Activated T-cell treated with anti-CD3 and anti-CD28 coated beads, Interleukin-2, amount 50 U/mL, for 72 hours (primary cell): ENCODE measurements at places on chromosomes 4 and X.
A peak's percentile ranks its signal among the peaks of the same experiment; 100 is the strongest.

- DNase-seq, result no peak
Observed at GRCh38 chr4:38489011-38489861, 174.8 kb upstream of the KLF3 start.

DNA sequence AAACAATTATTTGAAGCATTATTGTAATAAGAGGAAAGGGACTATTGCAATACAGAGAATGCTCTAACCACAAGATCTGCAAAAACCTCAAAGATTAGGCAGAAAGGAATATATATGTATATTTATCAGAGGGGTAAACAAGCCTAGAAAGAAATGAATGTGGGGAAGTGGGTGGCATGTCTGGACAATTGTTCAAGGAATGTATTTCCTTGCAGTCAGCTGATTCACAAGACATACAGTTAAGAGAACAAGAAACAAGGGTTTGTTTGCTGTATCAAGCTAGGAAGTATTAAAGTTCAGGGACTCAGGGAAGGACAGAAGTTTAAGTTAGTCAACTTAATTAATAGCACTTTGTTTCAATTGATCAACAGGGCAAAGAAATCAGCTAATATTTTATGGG, 514.7 kb downstream of the CENPC start:
- no peak for DNase-seq

DNA sequence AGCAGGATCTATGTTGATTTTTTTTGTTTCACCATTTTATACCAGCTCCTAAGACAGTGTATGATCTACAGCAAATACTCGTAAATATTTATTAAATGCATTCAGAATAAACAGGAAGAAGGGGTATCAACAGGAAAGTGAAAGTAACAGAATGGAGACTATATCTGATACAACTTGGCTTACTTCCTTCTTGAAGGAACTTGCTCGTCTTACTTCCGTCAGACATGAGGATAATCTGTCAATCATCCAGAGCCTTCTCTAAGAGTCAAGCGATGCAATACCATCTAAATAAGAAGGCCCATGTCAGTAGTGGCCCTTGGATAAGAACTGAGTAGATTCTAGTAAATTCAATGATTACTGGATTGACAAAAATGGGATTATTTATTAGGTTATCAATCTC, 84.2 kb downstream of the CAMK2D start:
- DNase-seq, result no peak

- no peak for DNase-seq
Observed at GRCh38 chr4:37725718-37726117, 39.5 kb upstream of the RELL1 start.

GRCh38 chrX:97399400-97399799, 515.7 kb downstream of the RPA4 start:
- peak; percentile 3 for DNase-seq
